Iris pigment epithelial cell (primary cell): ENCODE measurements at places on chromosomes 4 and X.

GRCh38 chr4:73620115-73620792, at the start of gene RASSF6:
Gene RASSF6 (minus strand): TSS chr4:73620436. CDS start chr4:73611795, 8,641 bp downstream.
- no peak for DNase-seq

- DNase-seq, result no peak
Measured at GRCh38 chr4:145732001-145732815, 52.3 kb downstream of the C4orf51 start.

GRCh38 chrX:132956421-132957210, 1.8 kb downstream of the HS6ST2 start:
- DNase-seq, result no peak

DNA sequence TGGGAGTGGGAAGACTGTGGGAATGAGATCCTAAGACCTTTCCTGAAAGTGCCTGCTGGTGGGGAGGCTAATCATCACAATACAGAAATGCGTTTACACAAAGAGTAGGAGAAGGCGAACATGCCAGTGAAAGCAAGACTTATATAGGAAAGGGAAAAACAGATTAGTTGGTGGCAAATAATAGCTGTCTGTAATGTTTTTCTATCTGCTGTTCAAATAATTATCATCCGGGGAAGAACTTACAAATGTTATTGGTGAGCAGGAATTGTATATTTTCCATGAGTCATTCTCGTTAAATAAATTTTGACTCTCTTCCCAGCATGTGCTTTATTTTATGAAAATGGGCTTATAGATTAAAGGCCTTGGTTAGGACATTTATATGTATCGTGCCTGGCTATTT, 196.5 kb downstream of the ARHGAP10 start:
- peak; percentile 47 for DNase-seq

DNA sequence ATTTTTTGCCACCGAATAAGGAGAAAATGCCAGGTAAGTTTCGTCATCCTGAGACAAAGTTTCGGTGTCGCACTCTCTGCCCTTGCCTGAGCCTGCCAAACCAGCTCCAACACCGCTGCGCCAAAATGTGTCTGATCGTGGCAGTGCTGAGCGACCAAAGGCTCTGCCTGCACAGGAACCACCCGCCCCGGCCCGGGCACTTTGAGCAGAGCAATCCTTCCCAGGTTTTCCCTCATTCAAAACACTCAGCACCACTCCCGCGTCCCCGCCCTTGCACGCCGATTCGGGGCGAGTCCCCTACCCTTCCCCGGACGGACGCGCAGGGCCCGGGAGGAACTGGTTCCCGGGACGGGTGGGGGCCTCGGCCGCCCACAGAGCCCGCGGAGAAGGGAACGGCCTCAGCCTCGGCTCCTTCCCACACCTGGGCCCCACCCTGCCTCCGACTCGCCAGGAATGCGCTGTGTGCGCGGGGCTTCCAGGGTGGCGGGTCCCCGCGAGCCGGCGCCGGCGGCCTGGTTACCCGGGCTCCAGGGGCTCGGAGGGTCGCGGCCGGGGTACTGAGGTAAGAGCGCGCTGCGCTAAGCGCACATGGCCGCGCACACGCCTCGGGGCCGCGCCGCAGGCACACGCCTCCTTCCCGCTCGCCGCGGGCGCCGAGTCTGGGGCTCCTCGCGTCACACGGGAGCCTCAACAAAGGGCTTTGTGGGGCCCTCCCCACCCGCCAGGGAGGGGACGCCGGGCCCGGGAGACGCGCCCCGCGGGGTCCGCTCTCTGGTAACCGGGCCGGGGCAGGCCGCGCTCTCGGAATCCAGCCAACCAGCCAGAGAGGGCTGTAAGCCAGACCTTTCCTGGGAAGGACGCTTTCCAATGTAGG, at the start of gene C4orf36:
TSS of gene C4orf36 (minus strand) at position 661 of the 874 bp plus-strand sequence. CDS start 902 bp downstream, outside the sequence.
- DNase-seq, result peak; percentile 34

DNA sequence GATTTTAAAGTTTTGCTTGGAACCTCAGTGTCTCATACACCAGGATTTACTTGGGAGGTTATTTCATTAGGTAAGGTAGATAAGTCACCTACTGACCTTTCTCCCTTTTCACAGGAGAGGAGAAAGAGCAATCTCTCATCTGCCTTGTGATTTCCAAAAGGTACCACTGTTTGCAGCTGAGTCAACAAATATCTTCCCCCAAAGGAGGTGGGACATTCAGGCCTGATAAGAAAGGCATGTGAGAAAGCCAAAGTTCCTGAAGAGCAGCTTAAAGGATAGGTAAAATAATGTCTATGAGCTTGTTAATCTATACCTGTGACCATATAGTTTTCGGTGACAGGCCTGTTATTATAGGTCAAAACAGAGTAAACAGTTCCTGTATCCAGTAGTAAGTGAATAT, 45.0 kb downstream of the FAM47B start:
- DNase-seq, result no peak

DNA sequence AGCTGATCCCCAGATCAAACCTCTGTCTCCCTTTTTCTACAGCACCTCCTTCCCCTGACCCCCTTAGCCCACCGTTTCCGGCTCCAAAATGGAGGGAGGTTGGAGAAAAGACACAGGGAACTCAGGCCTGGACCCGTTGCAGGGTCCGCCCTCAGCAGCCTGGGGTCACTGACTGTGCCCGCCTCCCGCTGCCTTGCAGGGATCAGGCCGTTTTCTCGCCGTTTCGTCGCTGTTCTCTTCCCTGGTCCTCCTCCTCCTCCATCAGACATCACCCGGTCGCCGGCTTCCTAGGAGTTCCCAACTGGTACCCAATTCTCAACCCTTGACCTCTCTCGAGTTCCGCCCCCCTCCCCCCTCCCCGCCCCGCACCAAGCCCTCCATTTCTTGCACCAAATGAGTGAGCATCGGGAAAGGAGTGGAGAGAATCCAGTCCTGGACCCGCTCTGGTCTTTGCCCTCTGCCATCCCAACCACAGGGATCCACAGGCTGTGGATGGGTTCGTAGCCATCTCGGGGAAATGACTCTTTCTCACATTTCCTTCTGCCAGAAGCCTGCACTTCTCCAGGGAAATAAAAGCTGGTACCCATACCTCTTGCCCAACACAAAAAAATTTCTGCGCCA, 493 bp downstream of the TCEAL5 start:
- no peak for DNase-seq

DNA sequence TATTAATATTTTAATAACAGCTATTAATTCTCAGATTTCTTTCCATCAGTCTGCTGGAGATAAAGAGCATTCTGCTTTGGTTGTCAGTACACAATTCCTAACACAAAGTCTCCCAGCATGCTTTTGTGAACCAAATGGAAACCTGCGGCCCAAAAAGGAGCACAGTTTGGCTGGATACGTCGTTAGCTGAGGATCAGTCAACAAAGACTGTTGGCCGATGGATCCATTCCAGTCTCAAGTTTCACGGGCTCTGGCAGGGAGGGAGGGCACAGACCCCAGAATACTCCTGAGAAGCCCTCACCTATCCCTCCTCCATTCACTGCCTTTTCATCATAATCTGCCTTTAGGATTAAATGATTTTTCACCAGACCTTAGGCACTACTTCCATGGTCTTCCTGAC, 26.3 kb upstream of the PRSS48 start:
- no peak for DNase-seq

DNA sequence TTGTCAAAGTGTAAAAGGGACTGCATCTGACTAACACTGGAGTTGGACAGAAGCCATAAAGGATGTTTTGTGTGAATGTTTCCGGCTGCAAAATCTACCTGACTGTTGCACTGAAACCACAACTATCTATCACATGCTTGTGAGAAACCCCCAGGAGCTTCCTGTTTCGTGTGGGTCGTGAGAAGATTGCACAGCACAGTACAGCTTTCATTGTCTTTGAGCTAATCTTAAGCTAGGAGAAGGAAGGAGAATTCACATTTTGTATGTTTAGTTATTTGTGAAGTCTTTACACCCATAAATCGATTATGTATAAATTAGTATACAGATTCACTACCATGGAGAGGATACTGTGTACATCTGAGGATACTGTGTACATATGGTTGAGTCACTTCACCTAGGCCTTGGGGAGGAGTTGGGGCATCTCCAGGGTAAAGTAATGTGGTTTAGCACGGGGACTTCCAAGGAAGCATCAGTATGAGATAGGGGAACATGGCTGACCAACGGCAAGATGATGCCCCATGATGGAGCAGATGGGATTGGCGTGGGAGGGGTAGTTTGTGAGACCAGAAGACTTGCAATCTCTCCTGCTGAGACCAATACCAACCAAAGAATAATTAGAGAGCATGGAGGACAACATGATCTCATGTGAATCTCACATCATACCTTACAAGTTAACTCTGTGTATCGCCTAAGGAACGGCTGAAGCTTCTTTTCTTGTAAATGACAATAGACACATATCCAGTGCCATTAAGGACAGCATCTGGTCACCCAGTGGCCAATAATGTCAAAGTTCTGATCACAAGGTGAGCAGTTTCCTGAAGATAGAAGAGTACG, 43.1 kb upstream of the FAM9C start:
- peak; percentile 91 for DNase-seq
